Activated CD4-positive, alpha-beta memory T cell treated with anti-CD3 and anti-CD28 coated beads for 36 hours (primary cell): ENCODE measurements at places on chromosomes 12 and 14. TPM values are rescaled to one million over a fixed set of nuclear protein-coding genes. Genes with fewer than 3 reads are reported as not detected.

DNA sequence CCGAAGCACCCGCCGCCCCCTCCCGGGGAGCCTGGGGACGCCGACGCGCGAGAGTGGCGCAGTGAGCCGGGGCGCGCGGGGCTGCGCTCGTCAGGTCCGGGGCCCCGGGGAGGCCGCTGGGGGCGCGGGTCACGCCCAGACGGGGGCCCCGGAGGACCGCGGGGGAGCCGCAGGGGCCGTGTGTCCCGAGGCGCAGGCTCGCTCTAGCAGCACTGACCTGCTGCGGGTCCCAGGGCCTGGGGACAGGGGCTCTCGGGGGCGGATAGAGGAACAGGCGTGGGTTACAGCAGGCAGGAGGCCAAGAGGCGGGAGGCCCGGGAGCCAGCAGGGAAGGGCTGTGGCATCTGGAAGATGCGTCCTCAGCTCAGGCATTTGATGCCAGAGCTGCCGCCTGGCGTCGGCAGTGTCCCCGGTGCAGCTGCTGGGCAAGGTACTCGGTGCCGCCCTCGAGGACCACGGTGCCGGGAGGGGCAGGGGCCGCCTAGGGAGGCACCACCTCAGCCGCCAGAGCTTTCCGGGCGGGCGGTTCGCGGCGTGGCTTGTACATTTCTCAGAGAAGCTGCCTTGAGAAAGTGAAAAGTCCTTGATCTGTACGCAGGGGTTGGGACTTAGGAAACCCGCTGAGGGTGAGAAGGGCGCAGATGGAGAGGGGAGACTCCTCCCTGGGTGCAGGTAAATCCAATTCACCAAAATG lies 1.2 kb downstream of the WNT5B start:
- peaks cover 64% of the 10 kb centered on the region for H3K27me3 ChIP-seq
- no peak overlapping the region for H3K27ac ChIP-seq
- DNase-seq = no peak
- peaks cover 13% of the 10 kb centered on the region for H3K4me1 ChIP-seq

- no peak for DNase-seq
- peaks cover 6% of the 10 kb centered on the region for H3K27me3 ChIP-seq
- no peak overlapping the region for H3K4me3 ChIP-seq
- no peaks in the 10 kb centered on the region for H3K36me3 ChIP-seq
- no peak overlapping the region for H3K27ac ChIP-seq
- H3K4me1 ChIP-seq = no peaks in the 10 kb centered on the region
Measured at GRCh38 chr14:64646103-64646502, 58.1 kb upstream of the PLEKHG3 start.

DNA sequence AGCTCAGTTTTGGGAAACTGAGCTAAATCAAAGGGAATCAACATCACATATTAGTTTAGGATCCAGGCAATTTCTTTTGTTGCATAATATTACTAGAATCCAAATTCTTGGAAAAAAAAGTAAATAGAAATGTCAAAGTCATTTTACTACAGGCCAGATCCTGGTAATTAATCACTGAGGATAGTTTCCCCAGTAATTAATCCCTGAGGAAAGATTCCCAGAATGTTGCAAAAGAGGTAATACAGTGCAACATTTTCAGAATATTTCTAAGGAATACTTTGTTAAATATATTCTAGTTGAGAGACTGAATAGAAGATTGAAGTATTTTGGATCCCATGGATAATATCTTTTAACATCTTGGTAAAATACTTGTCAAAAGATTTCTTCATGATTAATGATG lies 207.0 kb upstream of the GARIN2 start:
- no peaks in the 10 kb centered on the region for H3K27me3 ChIP-seq
- H3K4me3 ChIP-seq = no peak overlapping the region
- H3K4me1 ChIP-seq = peaks cover 5% of the 10 kb centered on the region
- no peak overlapping the region for H3K27ac ChIP-seq
- no peak for DNase-seq

NUAK1 gene
- total RNA-seq = 0.05 TPM

GRCh38 chr14:36271222-36271621 lies 49.2 kb downstream of the MBIP start:
- H3K27me3 ChIP-seq = peaks cover 39% of the 10 kb centered on the region
- no peak for DNase-seq
- no peaks in the 10 kb centered on the region for H3K36me3 ChIP-seq
- peaks cover 7% of the 10 kb centered on the region for H3K4me1 ChIP-seq
- no peak overlapping the region for H3K4me3 ChIP-seq

ESPL1 gene
- 70.0 TPM for total RNA-seq

- DNase-seq = no peak
- H3K4me1 ChIP-seq = no peaks in the 10 kb centered on the region
- no peak overlapping the region for H3K27ac ChIP-seq
- H3K36me3 ChIP-seq = no peaks in the 10 kb centered on the region
- H3K4me3 ChIP-seq = no peak overlapping the region
- H3K27me3 ChIP-seq = no peaks in the 10 kb centered on the region
Measured at GRCh38 chr12:77337362-77337761, 272.0 kb upstream of the E2F7 start.

DNA sequence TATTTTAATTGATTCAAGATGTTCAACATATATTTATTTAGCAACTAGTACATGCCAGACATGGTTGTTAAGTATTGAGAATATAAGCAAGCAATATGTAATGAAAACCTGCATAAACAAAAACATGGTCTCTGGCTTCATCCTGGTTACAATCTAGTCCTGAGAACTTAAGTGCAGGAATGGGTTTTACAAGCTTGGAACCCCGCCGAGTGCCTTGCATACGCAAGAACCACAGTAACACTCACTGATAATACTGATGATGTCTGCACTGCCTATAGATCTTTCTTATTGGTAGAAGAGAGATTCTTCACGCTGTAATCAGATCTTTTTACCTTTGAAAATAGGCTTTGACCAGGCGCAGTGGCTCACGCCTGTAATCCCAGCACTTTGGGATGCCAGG lies 22.9 kb upstream of the CALM1 start:
- no peaks in the 10 kb centered on the region for H3K27me3 ChIP-seq
- no peak for DNase-seq
- no peaks in the 10 kb centered on the region for H3K4me1 ChIP-seq
- H3K4me3 ChIP-seq = no peak overlapping the region

GRCh38 chr12:106632797-106633450 lies 50.1 kb downstream of the RFX4 start:
- H3K27ac ChIP-seq = no peak overlapping the region
- H3K4me1 ChIP-seq = no peaks in the 10 kb centered on the region
- no peak for DNase-seq
- H3K27me3 ChIP-seq = no peaks in the 10 kb centered on the region
- no peak overlapping the region for H3K4me3 ChIP-seq

GRCh38 chr12:6426882-6427671 lies 17.7 kb upstream of the CD27 start:
- H3K4me3 ChIP-seq = peak overlapping the region; percentile 82
- H3K27me3 ChIP-seq = peaks cover 3% of the 10 kb centered on the region
- peak overlapping the region; percentile 99 for H3K27ac ChIP-seq
- peaks cover 65% of the 10 kb centered on the region for H3K4me1 ChIP-seq
- peaks cover 2% of the 10 kb centered on the region for H3K36me3 ChIP-seq
- peak; percentile 98 for DNase-seq

- H3K4me3 ChIP-seq = no peak overlapping the region
- DNase-seq = no peak
- H3K27ac ChIP-seq = no peak overlapping the region
- H3K36me3 ChIP-seq = no peaks in the 10 kb centered on the region
- no peaks in the 10 kb centered on the region for H3K27me3 ChIP-seq
- H3K4me1 ChIP-seq = no peaks in the 10 kb centered on the region
Measured at GRCh38 chr14:26531894-26532293, 65.9 kb downstream of the NOVA1 start.

DNA sequence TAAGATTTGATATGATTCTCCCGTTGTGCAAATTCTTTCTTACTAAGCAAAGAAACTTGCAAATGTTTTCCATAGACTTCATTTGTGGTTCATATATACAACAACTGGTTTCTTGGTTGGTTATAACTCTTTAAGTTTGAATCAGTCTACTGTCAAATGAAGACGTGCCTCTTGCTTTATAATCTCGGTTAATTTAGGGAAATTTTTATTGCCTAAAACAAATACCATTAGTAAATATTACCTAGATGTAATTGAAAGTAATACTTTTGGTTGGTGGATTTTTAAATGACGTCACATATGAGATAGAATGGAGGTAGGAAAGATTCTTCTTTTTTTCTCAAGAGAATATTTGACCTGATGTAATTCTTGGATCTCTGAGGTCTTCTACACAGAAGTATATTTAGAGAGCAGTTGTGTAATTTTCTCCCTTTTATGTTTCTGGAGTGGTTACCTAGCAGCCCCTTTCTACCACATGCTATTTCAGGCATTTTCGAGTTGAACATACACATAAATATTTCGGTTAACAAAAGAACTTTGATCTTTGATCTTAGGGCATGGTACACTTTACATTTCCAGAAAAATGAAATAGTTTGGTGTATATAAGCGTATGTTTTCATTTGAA lies 1.7 kb downstream of the ATF7IP start:
- H3K4me3 ChIP-seq = peak overlapping the region; percentile 76
- DNase-seq = no peak
- peaks cover 1% of the 10 kb centered on the region for H3K27me3 ChIP-seq
- peak overlapping the region; percentile 91 for H3K27ac ChIP-seq
- H3K36me3 ChIP-seq = peaks cover 19% of the 10 kb centered on the region

- DNase-seq = peak; percentile 55
- no peaks in the 10 kb centered on the region for H3K36me3 ChIP-seq
- peaks cover 22% of the 10 kb centered on the region for H3K4me1 ChIP-seq
- H3K27ac ChIP-seq = peak overlapping the region; percentile 55
- peak overlapping the region; percentile 21 for H3K4me3 ChIP-seq
Measured at GRCh38 chr12:117063162-117063911, 35.9 kb downstream of the TESC start.

CCDC196 gene
- not detected for total RNA-seq

- H3K4me1 ChIP-seq = peaks cover 47% of the 10 kb centered on the region
- peak overlapping the region; percentile 79 for H3K27ac ChIP-seq
- no peaks in the 10 kb centered on the region for H3K36me3 ChIP-seq
- peak; percentile 76 for DNase-seq
- H3K4me3 ChIP-seq = peak overlapping the region; percentile 17
Measured at GRCh38 chr12:96427269-96427729, 27.1 kb upstream of the CDK17 start.

DNA sequence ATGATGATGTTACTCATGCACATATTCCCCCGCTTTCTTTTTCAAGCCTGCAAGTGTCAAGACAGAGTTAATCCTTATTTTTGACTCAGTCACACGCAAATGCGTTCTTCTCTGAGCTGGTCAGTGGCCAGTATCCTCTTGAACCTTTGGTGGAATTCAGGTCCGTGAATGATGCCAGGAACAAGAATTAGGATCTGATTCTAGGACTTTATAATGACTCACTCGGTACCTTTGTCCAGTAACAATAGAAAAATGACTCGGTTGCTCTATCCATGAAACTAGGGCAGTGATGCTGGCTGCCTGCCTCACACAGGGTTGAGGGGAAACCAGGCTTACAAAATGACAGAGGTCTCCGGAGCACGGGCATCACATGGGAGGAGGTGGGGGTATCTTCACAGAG lies 185.8 kb upstream of the NUDT4 start:
- no peak overlapping the region for H3K27ac ChIP-seq
- no peak overlapping the region for H3K4me3 ChIP-seq
- H3K36me3 ChIP-seq = no peaks in the 10 kb centered on the region
- no peaks in the 10 kb centered on the region for H3K4me1 ChIP-seq
- no peak for DNase-seq

SMIM41 gene
- not detected for total RNA-seq
